ENCODE measurements at places on chromosomes 11 and 22. TPM values are rescaled to one million over a fixed set of nuclear protein-coding genes. Genes with fewer than 3 reads are reported as not detected.

The DRD2 gene
- not detected for total RNA-seq

The SLC25A18 gene
- total RNA-seq = not detected

The DGCR6 gene
- 2.3 TPM for total RNA-seq

The BIRC2 gene
- 81.8 TPM for total RNA-seq

The NPTXR gene
- total RNA-seq = 0.38 TPM

The RIC3 gene
- total RNA-seq = not detected

The F2 gene
- not detected for total RNA-seq

The CATSPER1 gene
- 0.10 TPM for total RNA-seq

The RCOR2 gene
- 0.29 TPM for total RNA-seq

The SCGB1C1 gene
- not detected for total RNA-seq

The FZD4 gene
- total RNA-seq = 135 TPM

The OR5L2 gene
- total RNA-seq = not detected

All from vein endothelial cell (primary cell).